Naive thymus-derived CD8-positive, alpha-beta T cell (primary cell): ENCODE measurements at places on chromosomes 1 and 21. TPM values are rescaled to one million over a fixed set of nuclear protein-coding genes. Genes with fewer than 3 reads are reported as not detected.

DNA sequence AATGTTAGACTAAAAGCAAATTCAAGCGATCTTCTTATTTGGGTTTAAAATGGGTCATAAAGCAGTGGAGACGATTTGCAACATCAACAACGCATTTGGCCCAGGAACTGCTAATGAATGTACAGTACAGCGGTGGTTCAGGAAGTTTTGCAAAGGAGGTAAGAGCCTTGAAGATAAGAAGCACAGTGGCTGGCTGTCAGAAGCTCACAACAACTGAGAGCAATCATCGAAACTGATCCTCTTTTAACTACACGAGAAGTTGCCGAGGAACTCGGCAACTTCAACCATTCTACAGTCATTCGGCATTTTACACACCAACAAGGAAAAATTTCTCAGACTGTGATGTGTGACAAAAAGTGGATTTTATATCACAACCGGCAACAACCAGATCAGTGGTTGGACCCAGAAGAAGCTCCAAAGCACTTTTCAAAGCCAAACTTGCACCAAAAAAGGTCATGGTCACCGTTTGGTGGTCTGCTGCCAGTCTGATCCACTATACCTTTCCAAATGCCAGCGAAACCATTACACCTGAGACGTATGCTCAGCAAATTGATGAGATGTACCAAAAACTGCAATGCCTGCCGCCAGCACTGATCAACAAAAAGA is 47.9 kb downstream of the ASH1L start:
- DNase-seq = no peak

DNA sequence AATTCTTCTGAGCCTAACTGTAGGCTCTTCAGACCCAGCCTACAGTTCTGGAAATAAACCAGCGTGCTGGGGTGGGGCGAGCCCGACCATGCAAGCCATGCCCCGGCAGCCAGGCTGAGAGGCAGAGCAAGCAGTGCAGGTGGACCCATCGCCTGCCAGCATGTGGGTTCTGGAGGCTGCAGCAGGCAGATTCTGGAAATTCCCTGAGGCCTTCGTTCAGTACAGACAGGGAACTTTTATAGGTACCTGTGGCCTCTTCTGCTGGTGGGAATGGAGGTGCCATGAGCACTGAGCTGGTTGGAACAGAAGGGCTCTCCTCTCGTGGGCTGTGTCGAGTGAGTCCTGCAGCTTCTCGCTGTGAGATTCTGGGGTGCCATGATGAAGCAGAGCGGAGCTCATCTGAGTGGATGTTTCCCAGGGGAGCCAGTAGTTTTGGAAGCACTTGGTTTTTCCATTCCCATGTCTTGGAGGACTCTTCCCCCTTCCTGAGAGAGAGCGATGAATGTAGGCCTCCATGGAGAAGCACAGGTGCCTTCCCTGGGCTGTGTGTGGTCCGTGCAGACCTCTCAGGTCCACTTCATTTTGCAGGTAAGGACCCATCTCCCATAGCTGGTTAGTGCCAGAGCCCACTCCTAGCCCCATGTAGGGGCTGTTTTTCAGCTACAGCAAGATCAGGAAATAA is 94.1 kb downstream of the PCBP3 start:
- no peak for DNase-seq

DNA sequence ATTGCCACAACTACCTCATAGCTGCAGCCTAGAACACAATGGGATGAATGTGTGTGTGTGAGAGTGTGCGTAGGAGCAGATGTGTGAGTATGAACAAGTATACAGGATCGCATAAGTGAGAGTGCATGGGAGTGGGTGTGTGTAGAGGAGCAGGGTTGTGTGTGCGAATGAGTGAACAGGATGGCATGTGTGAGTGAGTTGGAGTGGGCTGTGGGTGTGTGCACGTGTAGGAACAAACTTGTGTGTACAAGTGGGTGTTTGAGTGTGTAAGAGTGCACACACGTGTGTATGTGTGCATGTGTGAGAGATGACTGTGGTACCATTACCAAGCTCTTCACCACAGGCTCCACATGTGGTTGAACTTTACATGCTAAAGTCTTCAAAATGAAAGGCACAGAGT is 175.4 kb upstream of the EDN2 start:
- DNase-seq = no peak

- no peak for DNase-seq
These were observed 131.6 kb downstream of the TGFBR3 start for GRCh38 chr1:91754348-91754747.

DNA sequence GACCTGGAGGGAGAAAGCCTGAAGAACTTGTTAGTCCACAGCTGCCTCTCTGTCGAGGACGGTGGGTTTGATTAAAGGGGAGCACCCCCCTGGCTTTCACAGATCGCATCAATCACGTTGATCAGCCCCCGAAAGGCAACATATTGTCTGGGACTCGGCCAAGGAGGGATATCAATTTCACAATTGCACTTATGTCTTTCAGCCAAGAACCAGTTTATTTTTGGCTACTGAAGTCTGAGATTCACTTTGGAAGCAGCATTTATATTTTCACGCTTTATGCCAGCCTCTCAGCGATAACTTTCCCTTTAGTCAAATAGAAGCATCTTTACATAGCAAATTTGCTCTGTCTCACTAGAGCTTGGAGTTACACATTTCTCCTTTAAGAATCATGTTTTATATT is 253.2 kb upstream of the RRP15 start:
- DNase-seq = no peak

GRCh38 chr1:201756406-201756805 is 72.6 kb upstream of the IPO9 start:
- DNase-seq = no peak

GRCh38 chr1:232468249-232468648 is 161.7 kb downstream of the SIPA1L2 start:
- no peak for DNase-seq

DNA sequence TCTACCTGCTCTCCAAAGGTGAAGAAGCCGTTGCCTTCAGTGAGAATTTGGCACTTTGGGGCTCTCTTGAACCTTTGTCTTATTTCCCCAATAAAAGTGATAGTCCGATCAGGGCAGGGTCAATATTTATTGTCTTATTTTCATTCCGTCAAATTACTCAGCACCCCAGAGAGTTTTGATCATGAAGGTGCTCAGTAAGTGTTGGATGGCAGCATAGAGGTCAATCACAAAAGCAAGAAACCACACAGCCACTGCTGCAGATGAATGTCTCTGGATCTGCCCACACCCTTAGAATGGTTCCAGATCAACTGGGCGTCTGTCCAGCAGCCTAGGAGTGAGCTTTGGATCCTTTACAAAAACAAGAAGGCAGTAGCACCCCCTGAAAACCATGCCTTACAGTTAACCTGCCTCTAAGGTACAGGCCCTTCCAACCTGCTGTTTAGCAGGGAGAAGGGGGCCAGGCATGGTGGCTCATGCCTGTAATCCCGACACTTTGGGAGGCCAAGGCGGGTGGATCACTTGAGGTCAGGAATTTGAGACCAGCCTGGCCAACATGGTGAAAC is 97.3 kb downstream of the PSMG1 start:
- DNase-seq = no peak

GRCh38 chr1:226429858-226430715 is 22.2 kb upstream of the PARP1 start:
- DNase-seq = no peak

DNA sequence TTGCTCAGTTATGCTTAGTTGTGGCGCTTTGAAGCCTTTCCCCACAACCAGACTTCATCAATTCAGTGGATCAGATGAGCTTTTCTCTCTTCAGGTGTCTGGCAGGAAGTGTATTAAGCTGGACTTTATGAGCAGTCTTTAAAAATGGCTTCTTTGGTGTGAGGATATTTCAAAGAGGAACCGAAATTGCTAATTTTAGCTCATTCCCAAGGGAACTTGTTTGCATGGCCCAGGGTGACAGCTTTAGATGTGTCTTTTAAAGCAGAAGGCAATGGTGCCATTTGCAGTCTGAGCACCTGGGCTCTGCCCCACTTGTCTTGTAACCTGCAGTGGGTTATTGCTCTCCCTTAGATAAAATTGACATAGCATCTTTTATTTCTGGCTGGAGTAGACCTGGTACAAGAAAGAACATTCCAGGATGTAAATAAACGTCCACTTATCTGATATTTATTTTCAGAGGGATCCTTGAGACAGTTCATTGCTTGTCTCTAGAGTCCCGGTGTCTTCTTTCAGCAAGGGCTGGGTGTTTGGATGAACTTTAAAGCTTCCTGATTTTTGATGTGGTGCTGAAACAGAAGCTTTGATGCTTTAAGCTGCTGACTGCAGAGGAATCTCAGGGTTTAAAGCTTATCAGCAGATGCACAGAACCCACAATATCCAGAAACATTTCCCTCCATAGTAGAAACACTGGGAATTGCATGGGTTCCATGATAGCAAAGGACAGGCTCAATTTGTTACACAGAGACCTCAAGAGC is 241.7 kb downstream of the ADGRL2 start:
- no peak for DNase-seq

DNA sequence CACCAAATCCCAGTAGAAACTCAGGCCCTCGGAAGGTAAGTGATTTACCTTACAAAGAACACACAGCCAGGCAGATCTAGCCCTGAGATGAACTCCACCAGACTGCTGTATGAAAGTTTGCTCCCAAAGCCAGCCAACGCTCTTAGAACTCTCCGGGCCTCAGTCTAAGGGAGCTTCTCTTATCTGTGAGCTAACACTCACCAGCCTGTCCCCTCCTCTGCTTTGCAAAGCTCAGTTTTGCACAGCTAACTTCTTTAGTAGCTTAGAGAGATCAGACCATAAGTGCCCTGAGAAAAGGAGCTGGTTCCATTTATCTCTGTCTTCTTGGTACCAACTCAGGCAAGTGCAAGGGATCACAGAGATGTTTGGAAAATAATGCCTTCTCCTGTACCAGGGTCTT is 195.8 kb upstream of the JUN start:
- no peak for DNase-seq

DNA sequence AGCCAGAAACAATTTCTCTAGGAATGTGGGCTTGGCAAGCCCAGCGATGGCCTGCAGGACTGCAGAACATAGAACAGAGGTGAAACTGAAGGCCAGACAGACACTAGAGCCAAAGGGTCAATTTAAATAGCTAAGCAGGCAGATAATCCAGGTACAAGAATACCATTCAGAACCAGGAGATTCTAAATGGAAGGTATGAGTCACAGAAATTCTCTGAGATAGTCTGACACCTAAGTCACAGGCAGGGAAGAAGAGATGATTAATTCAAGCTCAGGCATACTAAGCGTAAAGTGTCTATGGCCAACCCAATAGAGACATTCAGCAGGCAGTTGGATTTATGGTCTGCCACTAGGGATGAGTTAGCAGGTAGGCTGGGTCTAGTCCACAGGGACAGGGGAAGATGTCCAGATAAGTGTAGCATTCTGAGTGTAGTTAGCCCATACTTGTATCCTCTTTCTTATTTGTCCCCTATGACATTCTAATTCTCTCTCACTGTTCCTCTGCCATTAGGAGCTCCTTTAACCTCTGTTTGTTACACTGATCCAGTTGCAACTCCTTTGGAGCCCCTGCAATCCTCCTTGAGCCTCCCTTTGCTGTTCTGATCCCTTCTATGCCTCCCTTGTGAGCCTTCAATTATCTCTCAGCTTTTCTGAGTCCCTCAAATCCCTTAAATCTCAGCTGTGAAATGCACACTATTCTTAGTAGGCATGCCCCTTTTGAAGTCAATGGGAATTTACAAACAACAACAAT is 383.8 kb downstream of the LMO4 start:
- no peak for DNase-seq

GRCh38 chr1:199862047-199862446 is 165.5 kb upstream of the NR5A2 start:
- DNase-seq = no peak

DNA sequence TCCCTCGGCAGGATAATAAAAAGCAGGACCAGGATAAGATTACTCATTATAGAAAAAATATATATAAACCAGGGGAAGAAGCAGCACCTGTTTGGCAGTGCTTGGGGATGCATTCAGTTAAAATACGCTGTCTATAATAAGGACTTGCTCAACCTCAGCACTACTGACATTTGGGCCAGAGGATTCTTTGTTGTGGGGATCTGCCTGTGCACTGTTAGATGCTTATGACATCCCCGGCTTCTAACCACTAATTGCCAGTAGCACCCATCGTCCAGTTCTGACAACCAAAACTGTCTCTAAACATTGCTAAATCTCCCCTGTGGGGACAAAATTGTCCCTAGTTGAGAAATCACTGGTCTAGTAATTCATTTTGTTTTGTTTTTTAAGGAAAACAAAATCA is 242.1 kb downstream of the SLC45A1 start:
- DNase-seq = no peak

DNA sequence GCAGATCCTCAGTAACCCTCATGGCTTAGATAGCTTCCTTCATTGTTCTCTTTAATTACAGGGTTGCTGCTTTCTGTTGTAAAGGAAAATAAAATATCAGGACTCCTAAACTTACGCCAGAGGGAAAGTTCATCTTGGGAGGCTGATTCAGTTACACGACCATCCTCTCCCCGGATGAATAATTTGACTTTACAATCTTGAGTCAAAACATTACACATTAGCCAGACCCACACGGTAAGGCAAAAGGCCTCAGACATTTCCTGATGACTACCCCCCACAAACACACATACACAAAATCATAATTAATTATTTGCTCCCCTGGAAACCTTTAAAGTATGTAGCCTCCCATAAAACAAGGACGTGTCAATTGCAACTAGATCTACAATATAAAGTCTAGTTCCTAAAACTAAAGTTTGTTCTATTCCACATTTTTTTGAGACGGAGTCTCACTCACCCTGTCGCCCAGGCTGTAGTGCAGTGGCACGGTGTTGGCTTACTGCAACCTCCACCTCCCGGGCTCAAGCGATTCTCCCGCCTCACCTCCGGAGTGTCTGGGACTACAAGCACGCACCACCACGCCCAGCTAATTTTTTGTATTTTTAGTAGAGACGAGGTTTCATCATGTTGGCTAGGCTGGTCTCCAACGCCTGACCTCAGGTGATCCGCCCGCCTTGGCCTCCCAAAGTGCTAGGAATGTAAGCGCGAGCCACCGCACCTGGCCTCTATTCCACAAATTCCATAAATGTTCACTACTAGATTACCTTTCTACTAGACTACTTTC is 830 bp upstream of the PRDX1 start:
- DNase-seq = no peak

- no peak for DNase-seq
These were observed 305.4 kb downstream of the TTLL7 start for GRCh38 chr1:83693427-83694126.

GRCh38 chr1:117735045-117735992 is 129.5 kb downstream of the TENT5C start:
- DNase-seq = peak; percentile 10

DNA sequence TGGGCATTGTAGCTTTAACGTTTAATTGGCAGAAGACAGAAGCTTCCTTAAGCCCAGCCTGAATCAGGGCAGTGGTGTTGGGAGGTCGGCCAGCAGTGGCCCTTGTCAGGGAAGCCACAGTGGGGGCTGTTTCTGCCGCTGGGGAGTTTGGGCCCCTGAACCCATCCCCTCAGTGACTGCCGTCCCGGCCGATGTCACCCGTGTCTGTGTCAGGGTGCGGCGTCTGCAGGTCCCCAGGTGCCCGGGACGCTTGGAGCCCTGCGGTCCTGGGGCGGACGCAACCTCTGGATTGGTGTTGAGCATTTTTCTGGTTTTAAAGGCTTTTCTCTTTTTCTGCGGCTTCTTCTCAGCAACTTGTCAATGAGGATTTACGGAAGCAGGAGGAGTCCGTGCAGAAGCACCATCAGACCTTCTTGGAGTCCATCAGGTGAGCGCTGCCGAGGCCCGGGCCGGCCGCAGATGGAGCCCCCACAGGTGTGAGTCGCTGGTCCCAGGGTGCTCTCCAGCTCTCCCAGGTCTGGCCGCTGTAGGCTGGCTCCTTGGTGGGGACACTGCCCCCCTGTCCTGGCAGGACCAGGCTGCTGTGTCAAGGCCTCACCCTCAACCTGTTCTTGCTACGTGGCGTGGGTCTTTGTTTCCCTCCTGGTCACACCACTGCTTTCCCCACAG is 2.3 kb downstream of the ATAD3C start:
- no peak for DNase-seq

RUNX3 gene
- total RNA-seq = 87.1 TPM

C1orf115 gene
- total RNA-seq = 0.52 TPM

PLA2G2C gene
- not detected for total RNA-seq

RAB29 gene
- 50.2 TPM for total RNA-seq
